ENCODE measurements at places on chromosomes 4 and X.

DNA sequence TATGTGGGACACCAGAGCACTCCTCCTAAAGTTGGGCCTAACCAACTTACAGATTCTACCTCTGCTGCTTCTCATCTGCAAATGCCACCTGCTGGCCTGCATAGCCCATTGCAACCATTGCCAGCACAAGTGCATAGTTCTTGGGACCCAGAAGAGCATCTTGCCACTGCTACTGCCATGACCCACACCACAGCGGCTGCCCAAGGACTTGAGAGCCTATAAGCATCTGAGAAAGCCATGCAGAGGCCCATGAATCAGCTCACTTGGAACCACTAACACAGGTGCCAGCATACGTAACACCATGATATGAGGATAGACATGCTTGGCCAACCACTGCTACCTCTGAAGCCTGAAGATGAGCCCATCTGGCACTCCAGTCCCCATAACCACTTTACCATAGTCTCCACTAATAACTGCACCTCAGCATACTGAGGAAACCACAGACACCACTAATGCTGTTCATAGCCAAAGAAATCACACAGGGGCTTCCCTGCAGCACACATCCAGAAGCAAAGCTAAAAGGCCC, 258.1 kb upstream of the AGTR2 start:
- DNase-seq: no peak

GRCh38 chr4:53943345-53944085, 120.9 kb downstream of the CHIC2 start:
- no peak for DNase-seq

DNA sequence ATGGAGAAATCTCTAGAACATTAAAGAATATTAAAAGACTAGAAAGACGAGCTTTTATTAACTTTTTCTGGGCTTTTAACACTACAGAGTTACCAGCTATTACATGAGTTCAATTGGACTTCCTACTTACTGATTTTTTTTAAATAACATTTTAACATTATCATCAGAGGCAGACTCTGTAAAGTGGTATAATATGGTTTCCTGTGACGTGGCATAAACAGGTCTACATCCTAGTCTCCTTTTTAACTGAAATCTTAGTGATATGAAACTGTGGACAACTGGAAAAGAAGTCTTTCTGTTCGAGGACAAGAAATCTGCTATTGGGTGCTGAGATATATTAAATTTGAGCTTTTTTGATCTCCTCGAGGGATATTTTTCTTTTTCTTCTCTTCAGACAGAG, 48.7 kb upstream of the ABCG2 start:
- DNase-seq: no peak

- no peak for DNase-seq
These were observed 104.6 kb upstream of the GRID2 start for GRCh38 chr4:92199135-92199534.

DNA sequence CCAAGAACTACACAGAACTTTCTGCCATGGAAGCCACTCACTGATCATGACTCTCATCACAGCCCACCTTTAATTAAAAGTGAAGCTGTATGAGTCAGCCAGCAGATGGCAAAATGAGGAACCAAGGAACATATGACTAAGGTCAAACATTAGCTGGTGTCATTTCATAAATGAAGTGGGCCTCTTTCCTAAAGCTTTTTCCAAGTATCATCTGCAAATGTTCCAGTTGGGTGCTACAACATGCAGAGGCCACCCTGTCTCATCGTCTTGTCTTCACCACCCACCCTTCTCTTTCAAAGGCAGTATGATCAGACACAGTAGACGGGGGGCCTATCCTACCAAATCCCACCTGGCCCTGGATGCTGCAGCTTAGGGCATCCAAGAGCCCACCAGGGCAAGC, 9.2 kb upstream of the EOLA1 start:
- DNase-seq: no peak

DNA sequence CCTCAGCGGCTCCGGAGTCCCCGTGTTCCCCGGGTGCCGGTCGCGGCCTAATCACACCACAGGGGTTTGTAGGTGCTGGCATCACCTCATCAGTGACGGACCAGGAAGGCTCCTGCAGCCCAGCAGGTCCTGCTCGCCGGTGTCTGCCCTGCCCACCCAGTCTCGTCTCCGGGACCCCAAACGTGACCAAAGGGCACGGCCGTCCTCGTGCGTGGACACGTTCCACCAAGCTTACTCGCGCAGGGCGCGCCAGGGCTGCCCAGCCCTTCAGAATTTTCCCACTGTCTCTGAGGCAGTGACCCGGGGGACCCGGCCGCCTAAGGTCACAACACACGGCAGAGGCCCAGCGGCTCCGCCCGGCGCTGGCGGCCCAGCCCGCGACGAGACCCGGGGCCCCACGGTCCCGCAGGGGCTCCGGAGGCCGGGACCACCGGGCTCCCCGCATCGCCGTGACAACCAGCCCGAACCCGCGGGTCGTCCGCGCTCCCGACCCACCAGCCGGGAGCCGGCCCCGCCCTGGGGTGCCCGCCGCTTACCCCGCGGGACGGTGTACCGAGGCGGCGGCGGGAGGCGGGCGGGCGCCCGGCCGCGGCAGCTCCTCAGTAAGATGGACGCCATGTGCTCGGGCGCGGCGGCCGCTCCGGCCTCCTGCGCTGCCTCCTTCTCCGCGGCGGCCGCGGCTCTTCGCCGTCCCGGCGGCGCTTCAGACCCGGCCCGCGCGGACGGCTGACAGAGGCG, 454 bp downstream of the LETM1 start:
- no peak for DNase-seq

DNA sequence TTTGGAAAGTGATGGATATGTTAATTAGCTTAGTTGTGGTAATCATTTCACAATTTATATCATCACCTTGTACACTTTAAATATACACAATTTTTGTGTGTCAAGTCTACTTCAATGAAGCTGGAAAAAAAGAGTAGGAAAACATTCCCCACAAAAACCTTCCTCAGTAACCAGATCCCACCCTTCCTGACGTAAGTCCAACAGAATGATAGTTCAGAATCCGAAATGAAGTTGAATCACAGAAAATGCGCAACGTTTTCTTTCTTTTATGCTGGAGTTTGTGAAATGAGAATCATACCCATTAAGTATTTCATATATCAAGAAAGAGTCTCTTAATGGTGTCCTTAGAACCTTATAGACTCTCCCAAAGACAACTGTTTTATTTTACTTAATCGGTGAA, 292.9 kb downstream of the USP46 start:
- no peak for DNase-seq

DNA sequence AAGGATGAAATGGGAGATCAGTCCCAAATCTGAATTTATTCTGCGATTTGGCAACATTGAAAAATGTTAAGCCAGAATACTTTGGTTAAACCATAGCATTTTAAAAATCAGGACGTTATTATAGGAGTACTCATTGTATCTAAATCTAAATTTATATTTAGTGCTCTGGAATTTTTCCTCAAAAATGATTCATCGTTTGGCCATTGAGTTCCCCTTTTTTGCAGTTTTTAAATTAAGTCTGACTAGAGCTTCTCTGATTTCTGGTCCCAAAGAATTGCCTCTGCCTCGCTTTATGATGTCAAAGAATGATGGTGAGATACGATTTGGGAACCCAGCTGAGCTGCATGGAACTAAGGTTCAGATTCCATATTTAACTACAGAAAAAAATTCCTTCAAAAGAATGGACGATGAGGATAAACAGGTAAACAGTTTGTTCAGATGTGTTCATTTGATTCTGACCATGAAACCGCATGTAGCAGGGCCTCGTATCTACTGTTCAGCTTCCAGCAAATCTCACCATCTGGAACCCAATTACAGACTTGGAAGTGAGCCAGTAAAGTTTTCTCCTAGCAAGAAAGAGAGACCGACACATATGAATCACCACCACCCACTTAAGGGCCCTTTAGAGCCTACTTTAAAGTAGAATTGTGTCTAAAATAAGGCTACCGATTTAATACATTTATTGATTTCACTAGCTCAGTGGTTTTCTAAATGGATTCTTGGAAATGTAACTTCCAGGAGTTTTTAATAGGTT, 75.6 kb downstream of the REPS2 start:
- DNase-seq: no peak

DNA sequence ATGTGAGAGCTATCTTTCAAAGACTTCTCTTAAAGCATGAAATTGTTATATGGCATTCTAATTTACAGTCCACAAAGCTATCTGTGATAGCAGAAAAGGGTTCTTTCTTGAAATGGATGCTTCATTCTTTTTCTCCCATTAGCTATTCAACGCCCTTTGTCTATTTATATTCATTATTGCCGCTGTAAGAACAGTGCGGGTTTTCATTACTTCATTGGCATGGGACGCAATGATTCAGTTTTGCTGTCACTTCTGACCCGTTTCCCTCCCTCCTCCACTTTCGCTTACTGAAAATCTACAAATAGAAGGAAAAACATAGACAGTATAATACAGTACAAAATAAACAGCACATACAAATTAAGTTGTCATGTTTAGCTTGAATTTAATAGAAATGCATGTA, 394.6 kb downstream of the PCDH7 start:
- DNase-seq: no peak

- peak; percentile 50 for DNase-seq
These were observed 79.4 kb downstream of the SYNPO2 start for GRCh38 chr4:118968005-118968404.

DNA sequence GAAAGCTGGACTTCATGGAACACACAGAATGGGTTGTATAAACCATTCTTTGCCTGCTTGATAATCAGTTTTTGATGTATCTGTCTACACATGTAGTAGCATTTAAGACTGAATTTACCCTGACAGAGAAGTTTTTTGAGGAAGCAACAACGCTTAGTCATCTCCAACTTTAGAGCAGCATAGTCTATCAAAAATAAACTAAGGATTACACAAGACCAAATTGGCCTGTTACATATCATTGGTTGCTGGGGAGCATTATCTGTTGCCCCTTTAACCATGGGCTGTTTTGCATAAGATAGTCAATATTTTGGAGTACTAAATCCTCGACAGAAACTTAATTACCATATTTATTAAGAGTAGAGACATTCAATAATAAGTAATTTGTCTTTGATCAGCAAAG, 347.4 kb downstream of the FAM47B start:
- DNase-seq: no peak

- no peak for DNase-seq
These were observed 15.8 kb downstream of the NLGN3 start for GRCh38 chrX:71160475-71160874.

GRCh38 chr4:92265021-92265420, 38.7 kb upstream of the GRID2 start:
- no peak for DNase-seq

DNA sequence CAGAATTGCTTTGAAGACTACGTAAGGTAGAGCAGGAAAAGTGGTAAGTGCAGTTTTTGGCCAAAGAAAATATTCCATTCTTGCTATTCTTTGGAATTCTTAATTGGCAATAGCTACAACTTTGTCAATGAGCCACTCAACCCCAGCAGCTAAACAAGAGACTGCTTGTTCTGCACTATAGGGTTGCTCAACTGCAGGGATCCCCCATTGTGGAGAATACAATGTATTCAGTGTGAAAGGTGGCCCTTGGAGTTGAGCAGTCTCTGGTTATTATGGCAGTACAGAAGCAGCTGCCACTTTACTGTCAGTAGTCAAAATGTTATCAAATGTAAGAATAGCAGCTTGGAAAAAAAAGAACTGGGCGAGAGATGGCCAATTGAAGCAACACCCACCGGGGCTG, 808.7 kb downstream of the CENPC start:
- no peak for DNase-seq

DNA sequence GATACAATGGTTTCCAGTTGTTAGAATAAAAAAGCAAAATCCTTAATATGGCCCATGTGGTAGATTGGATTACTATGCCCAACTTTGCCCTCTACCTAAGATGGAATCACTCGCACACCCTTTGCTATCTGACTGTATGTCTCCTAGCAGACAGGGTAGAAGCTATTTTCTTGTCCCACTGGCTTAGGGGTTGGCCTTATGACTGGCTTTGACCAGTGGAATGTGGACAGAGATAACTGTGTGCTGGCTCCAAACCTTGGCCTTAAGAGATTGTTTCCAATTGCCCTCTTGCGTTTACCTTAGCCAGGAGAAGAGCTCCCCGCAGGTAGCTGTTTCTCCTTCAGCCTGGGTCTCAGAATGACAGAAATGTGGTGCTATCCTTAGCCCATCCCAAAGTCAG, 355.9 kb downstream of the BCOR start:
- DNase-seq: no peak

GRCh38 chr4:57612279-57612678, 502.1 kb upstream of the IGFBP7 start:
- no peak for DNase-seq

GRCh38 chr4:111798840-111799239, 346.4 kb upstream of the FAM241A start:
- DNase-seq: no peak

DNA sequence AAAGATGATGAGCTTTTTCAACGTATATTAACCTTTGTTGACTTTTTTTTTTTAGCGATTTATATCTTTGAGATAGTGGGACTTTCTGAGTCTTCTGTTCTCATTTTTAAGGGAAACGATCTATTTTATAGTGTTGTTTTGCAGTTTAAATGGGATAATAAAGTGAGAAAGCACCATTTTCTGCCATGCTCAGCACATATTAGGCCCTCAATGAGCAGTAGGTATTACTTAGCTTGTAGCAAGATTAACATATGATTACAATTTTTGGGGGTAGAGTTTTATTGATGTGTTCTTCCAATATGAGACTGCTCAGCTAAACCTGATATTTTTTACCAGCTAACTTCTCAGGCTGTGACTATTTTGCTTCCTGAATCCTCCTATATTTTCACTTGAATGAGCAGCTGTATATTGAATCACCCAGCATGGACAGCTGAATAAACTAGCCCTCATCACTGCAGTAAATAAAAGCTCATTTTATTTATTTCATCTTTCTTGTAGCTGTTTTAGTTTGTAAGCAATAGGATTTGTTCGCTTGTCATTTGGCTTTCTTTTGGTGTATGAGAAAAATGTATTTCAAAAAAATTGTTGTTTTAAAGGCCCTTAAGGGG, 43.7 kb downstream of the UGT8 start:
- DNase-seq: no peak

GRCh38 chrX:37986893-37987292, 19.5 kb upstream of the SYTL5 start:
- no peak for DNase-seq

DNA sequence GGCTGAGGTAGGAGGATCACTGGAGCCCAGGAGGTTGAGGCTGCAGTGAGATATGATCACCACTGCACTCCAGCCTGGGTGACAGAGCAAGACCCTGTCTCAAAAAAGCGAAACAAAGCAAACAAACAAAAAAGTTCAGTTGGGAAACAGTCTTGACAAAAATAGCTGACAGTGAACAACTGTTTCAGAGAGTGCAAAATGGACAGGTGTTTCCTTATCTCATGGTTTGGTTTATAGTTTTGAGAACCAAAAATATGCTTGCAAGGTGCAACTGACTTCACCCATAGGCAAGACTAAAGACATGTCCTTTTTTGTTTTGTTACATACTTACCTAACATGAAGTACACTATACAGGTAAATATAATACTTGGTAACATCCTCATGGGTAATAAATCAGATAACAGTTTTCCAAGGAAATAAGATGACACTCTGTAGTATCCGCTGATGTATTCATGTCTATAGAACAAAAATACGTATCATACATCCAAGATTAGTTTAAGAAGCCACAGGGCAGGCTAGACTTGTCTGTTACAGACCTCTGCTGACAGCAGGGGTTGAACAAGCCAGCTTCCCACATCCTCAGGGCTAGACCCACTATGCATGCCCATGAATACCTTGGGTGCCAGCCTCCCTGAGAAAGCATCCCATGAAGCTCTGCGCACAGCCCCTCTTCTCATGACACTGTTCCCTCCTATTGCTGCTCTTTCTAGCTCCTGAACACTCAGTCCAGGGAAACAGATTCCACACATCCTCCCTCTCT, 59.3 kb downstream of the ABCG2 start:
- no peak for DNase-seq
